ENCODE measurements at places on chromosomes 5 and 9.

DNA sequence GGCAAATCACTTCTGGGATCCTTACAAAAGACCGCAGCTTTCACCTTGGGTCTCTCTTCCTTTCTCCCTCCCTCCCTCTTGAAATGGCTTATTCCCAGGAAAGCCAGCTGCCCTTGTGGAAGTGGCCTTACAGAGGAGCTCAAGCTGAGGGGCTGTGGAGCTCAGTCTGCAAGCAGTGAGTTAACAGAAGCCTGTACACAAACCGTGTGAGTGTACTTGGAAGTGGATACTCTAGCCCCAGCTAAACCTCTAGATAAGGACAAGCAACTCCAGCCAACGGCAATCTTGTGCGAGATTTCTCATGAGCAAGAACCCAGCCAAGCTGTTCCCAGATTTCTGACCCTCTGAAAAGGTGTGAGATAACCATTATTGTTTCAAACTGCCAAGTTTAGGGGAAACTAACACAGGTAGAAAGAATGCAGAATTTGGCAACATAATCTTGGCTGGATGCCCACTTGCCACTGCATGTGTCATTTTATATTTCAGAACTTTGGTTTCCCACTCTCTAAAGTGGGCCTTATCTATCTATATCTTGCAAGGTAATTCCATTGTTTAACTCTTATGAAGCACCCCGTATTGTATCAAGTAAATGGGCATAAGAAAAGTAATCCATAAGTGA, 85.6 kb downstream of the CDH18 start:
- no peak for DNase-seq

- DNase-seq, result no peak
These were observed 4.5 kb downstream of the NFIB start for GRCh38 chr9:14309403-14309802.

GRCh38 chr5:174073122-174073660, 27.7 kb downstream of the NSG2 start:
- DNase-seq, result no peak

GRCh38 chr9:111348821-111349271, 18.8 kb upstream of the OR2K2 start:
- DNase-seq, result no peak

DNA sequence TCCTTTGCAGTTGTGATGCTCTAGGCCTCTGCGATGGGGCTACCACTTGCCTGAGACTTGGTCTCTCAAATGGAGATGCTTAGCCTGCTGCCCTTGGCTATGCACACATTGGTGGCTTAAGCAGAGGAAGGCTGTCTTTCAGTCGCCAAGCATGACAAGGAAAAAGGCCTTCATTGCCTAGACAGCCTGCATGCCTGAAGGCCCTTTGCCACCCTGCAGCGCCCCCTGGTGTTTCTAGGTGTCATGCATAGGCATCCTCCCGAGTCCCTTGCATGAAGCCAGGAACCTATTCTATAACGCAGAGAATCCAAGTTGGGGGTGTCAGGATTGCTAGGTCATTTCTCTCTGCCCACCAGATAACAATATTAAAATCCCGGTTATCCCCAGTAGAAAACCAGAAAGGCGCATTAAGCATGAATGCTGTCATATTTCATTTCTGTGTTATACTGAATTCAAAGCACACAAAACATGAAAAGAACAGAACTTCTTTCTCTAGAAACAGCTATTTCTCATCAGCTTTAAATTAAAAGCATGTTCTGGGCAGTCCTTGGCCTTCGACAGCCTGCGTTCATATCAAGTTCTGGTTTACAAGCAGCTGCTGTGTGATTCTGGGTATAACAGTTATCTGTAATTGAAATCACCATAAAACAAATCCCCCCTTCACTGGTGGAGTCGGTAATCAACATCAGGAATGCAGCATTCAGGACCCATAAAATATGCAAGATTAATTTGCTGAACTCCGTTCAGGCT, 59.7 kb upstream of the TRPC7 start:
- peak; percentile 47 for DNase-seq

Data from HCT116 (cell line).